ENCODE measurements at places on chromosomes 11 and 22.

GRCh38 chr11:27081056-27081455, 40.4 kb downstream of the BBOX1 start:
- no peak for DNase-seq

- no peak for DNase-seq
Observed at GRCh38 chr22:26055693-26056092, 113.6 kb upstream of the SEZ6L start.

DNA sequence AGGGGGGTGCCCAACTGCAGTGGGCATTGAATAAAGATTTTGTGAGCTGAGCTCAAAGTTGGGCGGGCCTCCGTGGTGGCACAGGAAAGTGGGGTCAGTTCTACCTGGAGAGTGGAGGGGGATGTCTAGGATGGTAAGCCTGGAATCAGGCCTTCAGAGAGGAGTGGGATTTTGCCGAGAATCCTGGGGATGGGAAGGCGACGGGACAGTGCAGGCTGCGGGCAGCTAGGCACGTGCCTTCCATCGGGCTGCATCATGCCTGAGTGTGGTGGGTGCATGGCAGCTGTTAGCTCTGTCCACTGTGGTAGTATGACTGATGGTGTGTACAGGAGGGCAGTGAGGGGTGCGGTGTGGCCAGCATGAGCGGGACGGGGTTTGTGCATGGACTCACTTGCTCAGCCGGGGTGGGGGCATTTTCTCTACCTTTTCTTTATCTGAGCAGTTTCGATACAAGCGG, 3.6 kb downstream of the SHANK3 start:
- no peak for DNase-seq

DNA sequence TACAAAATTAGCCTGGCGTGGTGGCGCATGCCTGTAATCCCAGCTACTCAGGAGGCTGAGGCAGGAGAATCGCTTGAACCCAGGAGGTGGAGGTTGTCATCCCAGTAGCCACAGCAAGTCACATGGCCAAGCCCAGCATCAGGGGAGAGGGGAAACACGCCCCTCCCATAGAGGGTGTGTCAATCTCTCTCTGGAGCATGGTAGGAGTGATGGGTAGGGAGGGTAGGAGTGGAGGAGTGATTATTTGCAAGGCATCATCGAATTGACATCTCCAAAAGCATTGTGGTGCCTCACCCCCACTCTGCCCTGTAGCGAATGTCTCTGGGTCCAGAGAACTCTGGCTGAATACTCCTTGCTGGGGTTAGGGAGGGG, 6.1 kb upstream of the SSTR3 start:
- no peak for DNase-seq

- DNase-seq, result no peak
Observed at GRCh38 chr11:126304457-126305075, 706 bp downstream of the DCPS start.

DNA sequence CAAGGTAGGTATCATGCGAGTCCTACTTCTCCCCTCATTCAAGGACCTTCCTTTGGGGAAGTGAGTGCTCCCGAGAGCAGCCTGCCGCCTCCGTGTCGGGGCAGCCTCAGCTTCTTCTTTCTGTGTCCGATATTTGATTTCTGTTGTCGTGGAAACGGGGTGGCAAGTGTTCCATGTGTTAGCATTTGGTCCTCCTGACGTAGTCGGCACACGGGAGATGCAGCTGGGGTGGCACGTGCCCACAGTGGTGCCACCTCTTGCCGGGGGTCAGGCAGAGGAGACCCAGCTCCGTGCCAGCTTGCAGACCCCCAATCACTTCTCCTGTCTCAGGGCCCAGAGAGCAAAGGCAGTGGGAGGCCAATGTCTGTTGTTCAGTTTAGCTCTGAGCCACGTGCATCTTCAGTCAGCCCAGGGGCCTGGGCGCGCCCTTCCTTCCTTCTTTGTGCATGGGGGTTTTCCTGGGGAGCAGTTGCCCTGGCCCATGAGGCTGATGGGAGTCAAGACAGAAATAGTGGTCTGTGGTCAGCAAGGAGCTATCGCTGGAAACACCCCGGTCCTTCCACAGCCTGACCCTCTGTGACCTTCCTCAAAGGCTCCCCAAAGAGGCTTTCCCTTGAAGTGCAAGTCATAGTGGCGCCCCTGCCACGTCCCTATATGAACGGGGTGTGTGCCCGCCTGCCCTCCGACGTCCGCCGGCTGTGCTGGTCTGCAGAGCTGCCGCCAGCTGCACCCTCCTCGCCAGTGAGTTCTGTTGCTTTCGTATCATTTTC, 44.5 kb downstream of the PARVB start:
- DNase-seq, result no peak

GRCh38 chr11:80849253-80849652, 1408.4 kb upstream of the TENM4 start:
- DNase-seq, result no peak

- no peak for DNase-seq
Observed at GRCh38 chr22:49609207-49609876, 218.3 kb downstream of the BRD1 start.
